ENCODE measurements at places on chromosomes 5 and 9. TPM values are rescaled to one million over a fixed set of nuclear protein-coding genes. Genes with fewer than 3 reads are reported as not detected.

Gene MGAT4B
- polyA plus RNA-seq: 60.7 TPM

Gene TNFSF15
- polyA plus RNA-seq: 0.13 TPM

Gene OLFML2A
- polyA plus RNA-seq: 140 TPM

Gene VCP
- 172 TPM for polyA plus RNA-seq

Gene IGFBPL1
- 0.67 TPM for polyA plus RNA-seq

Gene DAB2
- 84.7 TPM for polyA plus RNA-seq

Gene GHR
- 20.0 TPM for polyA plus RNA-seq

Gene GFPT2
- polyA plus RNA-seq: 8.6 TPM

Gene WNK2
- 16.4 TPM for polyA plus RNA-seq

Gene FST
- polyA plus RNA-seq: 26.2 TPM

Gene GZMA
- polyA plus RNA-seq: 0.67 TPM

Gene SLC45A2
- 0.33 TPM for polyA plus RNA-seq

Gene CCDC192
- polyA plus RNA-seq: 0.48 TPM

Gene IL13
- not detected for polyA plus RNA-seq

Gene MYO10
- polyA plus RNA-seq: 27.2 TPM

Gene PHYHD1
- polyA plus RNA-seq: 51.5 TPM

Gene ABO
- 1.3 TPM for polyA plus RNA-seq

Gene CAVIN4
- polyA plus RNA-seq: 276 TPM

Gene CNOT6
- 23.0 TPM for polyA plus RNA-seq

Gene CARTPT
- polyA plus RNA-seq: not detected

Gene SLC22A4
- 4.0 TPM for polyA plus RNA-seq

Gene SHOC1
- 0.11 TPM for polyA plus RNA-seq

Gene CNTNAP3B
- polyA plus RNA-seq: 5.6 TPM

Gene DDX4
- 0.06 TPM for polyA plus RNA-seq

Gene MRRF
- 29.1 TPM for polyA plus RNA-seq

Gene LRRC14B
- 31.4 TPM for polyA plus RNA-seq

Gene MCTP1
- polyA plus RNA-seq: 7.2 TPM

Gene HRCT1
- polyA plus RNA-seq: 2.1 TPM

Gene LCN15
- 0.49 TPM for polyA plus RNA-seq

Gene RASGRF2
- polyA plus RNA-seq: 0.82 TPM

Gene GPSM1
- polyA plus RNA-seq: 26.0 TPM

Gene PCDHA7
- polyA plus RNA-seq: 0.06 TPM

Gene MAMDC4
- 4.8 TPM for polyA plus RNA-seq

Gene MYMK
- 58.2 TPM for polyA plus RNA-seq

Gene NOP16
- polyA plus RNA-seq: 30.4 TPM

Gene FGD3
- polyA plus RNA-seq: 3.8 TPM

Gene LSM11
- 8.8 TPM for polyA plus RNA-seq

Gene SAP30L
- 19.4 TPM for polyA plus RNA-seq

Gene CLIC3
- polyA plus RNA-seq: 0.42 TPM

Gene HAPLN1
- 0.25 TPM for polyA plus RNA-seq

Data from forelimb muscle (tissue), 1 donor.